Islet precursor cell (in vitro differentiated cells): ENCODE measurements at places on chromosomes 7 and 10.

GRCh38 chr7:107850643-107851042 lies 40.3 kb upstream of the DLD start:
- no peak for DNase-seq

- no peak for DNase-seq
Measured at GRCh38 chr7:59079-60016, 133.0 kb upstream of the FAM20C start.

DNA sequence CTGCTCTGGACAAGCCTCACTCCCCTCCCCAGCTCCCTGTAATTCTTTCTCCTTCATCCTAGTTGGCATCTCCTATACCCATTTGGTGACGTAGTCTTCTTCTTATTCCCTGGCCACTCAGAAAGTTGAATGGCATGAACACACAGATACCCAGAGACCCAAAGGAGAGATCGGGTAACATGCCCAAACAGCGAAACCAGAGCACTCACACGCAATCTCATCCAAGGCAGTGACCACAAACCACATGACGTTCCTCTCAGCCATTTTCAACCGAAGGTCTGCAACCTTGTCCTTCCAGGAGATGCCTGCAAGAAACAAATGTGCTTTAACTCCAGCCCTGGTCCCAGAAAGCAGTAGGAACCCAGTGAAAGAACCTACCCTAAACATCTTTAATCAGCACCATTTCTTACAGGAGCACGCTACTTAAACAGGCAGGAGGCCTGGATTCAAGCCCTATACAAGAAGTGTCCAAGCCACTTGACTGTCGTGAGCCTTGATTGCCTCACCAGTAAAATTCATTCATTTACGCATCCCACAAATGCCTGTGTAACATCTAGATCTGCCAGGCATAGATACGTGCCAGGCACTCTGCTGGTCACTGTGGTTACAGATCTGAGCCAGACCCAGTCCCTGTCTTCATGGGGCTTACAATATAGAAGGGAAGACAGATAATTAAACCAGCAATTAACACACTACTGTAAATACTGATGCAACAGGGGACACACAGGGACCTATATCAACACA lies 37.1 kb downstream of the XPNPEP1 start:
- DNase-seq: no peak

DNA sequence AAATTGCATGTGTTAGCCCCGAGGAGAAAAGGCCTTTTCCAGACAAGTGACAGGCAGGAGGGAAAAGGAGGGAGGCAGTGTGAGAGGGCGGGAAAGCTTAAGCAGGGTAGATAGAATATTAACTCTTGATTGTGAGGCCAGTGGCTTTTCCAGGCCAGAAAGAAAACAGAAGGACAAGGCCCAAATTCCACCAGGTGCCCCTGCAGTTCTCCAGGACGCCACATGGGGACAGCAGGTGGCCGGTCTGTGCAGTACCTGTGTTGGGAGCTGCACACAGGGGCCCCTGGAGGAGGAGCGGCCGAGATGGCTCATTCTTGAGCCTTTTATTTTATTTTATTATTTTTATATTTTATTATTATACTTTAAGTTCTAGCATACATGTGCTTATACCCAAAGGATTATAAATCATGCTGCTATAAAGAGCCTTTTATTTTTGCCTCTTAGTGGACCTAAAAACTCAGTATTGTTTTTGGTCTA lies 141.3 kb upstream of the KLF14 start:
- peak; percentile 86 for DNase-seq

GRCh38 chr10:70891627-70892026 lies 3.3 kb upstream of the PCBD1 start:
- peak; percentile 14 for DNase-seq

DNA sequence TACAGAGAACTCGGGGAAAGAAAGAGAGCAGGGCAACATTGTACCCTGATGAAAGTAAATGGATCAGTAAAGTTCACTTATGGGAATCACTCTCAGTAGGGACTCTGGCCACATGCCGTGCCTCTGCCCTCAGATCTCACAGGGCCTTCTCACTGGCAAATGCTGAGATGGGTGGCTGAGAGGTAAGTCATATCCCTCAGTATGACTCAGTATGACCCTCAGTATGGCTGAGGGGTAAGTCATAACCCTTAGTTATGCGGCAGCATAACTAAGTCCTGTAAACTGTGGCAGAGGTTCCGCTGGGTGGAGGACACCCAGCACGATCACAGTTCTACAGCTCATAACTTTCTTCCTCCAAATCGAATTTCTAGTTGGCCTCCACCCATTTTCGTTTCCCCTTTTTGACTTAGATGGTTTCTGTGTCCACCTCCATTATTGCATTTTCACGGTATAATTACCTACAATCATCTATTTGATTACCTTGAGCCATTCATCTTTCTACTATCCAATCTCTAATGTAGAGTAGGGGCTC lies 26.5 kb upstream of the WNT16 start:
- no peak for DNase-seq

- DNase-seq: no peak
Measured at GRCh38 chr7:149367418-149368180, 93.3 kb downstream of the ZNF777 start.

- no peak for DNase-seq
Measured at GRCh38 chr10:113381981-113382509, 170.8 kb upstream of the HABP2 start.
